ENCODE measurements at places on chromosomes 1 and 21. TPM values are rescaled to one million over a fixed set of nuclear protein-coding genes. Genes with fewer than 3 reads are reported as not detected.

DNA sequence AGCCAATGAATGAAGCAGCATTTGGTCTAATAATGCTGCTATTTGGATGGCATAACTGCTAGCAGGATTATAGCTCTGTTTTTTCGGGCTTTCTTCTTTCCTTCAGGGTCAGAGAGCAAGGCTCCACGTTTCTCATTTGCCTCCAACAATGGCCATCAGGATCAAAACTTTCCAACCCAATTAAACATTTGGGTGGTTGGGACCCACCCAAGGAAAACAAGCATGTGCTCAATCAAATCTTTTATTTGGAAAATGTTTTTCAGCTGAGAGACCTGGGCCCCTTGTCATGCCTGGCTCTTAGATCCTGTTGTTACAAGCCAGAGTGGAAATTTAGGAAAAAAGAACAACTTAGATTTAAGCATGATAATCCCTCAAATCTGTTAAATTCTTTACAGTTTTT is 373.1 kb upstream of the USP24 start:
- H3K36me3 ChIP-seq = no peaks in the 10 kb centered on the region
- H3K27ac ChIP-seq = no peak overlapping the region
- DNase-seq = no peak
- H3K4me3 ChIP-seq = no peak overlapping the region
- no peaks in the 10 kb centered on the region for H3K27me3 ChIP-seq
- H3K4me1 ChIP-seq = no peaks in the 10 kb centered on the region

DNA sequence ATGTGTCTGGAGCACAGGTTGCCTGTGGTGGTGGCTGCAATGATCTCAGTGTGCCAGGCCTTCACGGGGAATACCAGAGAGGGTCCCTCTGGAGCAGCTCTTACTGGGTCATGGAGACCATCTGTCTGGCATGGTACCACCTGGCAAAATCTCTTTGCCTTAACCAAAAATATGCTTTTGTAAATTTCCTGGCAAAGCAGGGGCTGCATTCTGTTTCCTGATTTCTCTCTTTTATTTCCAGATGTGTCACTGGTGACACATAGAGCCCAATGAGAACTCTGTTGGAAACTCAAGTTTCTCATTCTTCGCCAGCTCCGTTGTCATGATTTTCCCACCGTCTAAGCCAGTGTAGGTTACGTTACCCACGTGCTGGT is 136.5 kb downstream of the FGGY start:
- no peak for DNase-seq
- peaks cover 20% of the 10 kb centered on the region for H3K4me1 ChIP-seq
- H3K27ac ChIP-seq = peak overlapping the region; percentile 71
- no peak overlapping the region for H3K4me3 ChIP-seq
- H3K36me3 ChIP-seq = no peaks in the 10 kb centered on the region

- no peaks in the 10 kb centered on the region for H3K4me1 ChIP-seq
- H3K27me3 ChIP-seq = no peaks in the 10 kb centered on the region
- no peak for DNase-seq
- no peak overlapping the region for H3K4me3 ChIP-seq
- H3K36me3 ChIP-seq = peaks cover 25% of the 10 kb centered on the region
Observed at GRCh38 chr1:180027949-180028445, 73.4 kb downstream of the CEP350 start.

- no peaks in the 10 kb centered on the region for H3K27me3 ChIP-seq
- DNase-seq = no peak
- H3K4me1 ChIP-seq = no peaks in the 10 kb centered on the region
- no peak overlapping the region for H3K4me3 ChIP-seq
Observed at GRCh38 chr1:7589774-7590425, 181.2 kb upstream of the VAMP3 start.

DNA sequence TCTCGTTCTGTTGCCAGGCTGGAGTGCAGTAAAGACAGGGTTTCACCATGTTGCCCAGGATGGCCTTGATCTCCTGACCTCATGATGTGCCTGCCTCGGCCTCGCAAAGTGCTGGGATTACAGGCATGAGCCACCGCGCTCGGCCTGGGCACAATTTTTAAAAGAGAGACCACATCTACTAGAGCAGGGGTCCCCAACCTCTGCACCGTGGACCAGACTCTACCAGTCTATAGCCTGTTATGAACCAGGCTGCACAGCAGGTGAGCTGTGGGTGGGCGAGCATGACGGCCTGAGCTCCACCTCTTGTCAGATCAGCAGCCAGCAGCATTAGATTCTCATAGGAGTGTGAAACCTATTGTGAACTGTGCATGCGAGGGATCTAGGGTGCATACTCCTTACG is 20.8 kb downstream of the TNNT2 start:
- H3K27me3 ChIP-seq = no peaks in the 10 kb centered on the region
- no peak overlapping the region for H3K27ac ChIP-seq
- H3K36me3 ChIP-seq = no peaks in the 10 kb centered on the region
- no peaks in the 10 kb centered on the region for H3K4me1 ChIP-seq

- H3K27ac ChIP-seq = no peak overlapping the region
- DNase-seq = peak; percentile 87
Observed at GRCh38 chr1:46036894-46037839, 95.3 kb downstream of the PIK3R3 start.

The OSCP1 gene
- total RNA-seq = 22.0 TPM

Measured in kidney (tissue), 22 donors.